ENCODE measurements at places on chromosomes 1 and 21.

DNA sequence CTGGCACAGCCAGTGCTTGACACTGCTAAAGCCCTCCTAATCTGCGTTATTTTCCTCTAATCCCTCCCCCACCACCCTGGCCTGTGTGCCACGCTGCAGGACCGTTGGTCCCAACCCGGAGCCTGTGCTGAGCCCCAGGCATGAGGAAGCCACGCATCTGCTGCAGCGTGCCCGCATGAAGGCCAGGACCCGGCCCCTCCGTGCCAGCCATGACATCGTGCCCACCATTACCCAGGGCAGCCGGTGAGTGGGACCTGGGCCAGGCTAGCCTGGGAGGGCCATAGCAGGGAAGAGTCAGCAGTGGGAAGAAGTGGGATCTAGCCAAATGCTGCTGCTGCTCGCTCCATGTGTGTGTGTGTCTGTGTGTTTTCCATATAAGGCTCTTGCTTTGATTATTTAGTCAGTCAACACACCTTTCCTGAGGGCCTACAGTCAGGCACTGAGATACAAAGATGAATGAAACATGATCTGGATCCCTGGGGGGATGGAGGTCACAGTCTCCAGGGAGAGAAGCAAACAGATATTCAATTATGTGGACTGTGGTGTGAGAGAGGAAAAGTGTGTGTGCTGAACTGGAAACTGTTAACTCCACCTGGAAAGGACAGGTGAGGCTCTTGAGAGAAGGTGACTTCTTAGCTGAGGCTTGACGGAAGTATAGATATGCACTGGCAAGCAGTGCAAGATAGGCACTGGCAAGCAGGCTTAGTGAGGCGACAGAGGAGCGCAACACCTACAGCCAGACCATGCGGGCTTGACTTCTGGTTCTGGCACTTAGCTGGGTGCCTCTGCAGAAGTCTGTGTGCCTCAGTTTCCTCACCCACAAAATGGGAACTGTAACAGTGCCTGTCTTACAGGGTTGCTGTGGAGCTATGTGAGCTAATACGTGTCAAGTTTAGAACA lies 15.9 kb downstream of the KIAA1614 start:
- DNase-seq = no peak

GRCh38 chr1:23902321-23903278 lies 10.6 kb downstream of the CNR2 start:
- peak; percentile 66 for DNase-seq

DNA sequence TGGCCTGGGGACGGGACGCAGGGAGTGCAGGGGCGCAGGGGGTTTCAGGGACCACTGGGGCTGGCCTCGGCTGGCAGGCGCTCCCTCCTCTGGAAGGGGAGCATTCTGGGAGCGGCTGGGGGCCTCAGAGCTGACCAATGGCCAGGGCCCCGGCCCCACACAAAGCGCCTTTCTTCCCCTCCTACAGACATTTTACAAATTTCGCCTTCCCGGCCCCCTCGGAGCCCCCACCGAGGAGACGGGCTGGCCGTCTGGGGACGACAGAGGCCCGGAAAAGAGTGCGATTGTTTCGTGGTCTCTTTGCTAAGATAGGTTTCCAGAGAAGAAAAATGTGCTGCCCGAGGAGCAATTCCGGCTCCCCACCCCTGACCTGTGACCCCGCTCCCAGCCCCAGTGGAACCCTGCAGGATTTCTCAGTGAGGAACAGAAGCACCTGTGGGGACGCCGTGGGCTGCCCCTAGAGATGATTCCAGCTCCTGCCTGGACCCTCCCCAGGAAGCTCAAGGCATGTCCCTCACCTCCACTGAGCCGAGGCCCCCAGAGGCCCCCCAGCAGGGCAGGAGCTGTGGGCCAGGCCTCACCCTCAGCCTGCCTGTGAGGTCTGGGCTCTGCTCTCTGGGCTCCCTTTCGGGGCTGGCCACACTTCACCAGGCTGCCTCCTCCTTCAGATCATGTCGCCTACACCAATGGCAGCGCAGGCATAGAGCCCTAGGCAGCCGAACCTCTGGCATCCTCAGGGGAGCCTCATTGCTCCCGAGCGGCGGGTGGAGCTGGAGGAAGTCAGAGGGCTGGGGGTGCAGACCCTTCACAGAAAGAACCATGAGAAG lies 15.0 kb upstream of the PLEKHG5 start:
- DNase-seq = no peak

DNA sequence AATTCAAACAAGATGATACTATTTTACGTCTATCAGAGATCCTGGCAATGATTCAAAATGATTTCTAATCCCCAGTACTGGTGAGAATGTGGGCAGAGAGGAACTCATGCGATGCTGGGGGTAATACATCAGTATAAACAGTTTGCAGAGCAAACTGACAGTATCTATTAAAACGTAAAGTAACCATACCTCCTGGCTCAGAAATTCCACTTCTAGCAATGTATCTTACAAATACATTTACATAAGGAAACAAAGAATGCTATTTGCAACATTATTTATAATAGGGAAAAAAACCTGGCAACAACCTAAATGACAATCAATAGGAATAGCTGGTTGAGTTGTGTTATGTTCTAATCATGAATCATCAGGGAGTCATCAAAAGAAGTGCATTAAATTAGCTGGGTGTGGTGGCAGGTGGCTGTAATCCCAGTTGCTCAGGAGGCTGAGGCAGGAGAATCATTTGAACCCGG lies 15.9 kb downstream of the RCAN1 start:
- DNase-seq = no peak

DNA sequence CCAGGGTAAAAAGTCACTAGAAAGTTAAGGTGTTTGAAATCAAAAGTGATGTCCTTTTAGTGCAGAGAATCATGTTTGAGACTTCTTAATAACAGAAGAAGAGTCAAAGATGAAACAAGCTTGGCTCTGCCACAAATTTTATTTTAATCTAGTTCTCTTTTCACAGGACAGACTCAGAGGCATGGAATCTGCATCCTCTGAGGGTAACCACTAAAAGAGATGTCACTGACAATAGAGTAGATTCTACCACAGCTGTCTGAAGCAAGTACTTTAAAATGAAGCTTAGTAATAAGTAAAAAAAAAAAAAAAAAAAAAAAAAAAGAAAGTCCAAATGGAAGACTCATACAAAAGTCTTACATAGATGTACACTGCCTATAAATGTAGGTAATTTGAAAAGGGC lies 519.7 kb upstream of the PRMT6 start:
- no peak for DNase-seq

- DNase-seq = no peak
Measured at GRCh38 chr1:180116964-180117763, 37.5 kb upstream of the QSOX1 start.

DNA sequence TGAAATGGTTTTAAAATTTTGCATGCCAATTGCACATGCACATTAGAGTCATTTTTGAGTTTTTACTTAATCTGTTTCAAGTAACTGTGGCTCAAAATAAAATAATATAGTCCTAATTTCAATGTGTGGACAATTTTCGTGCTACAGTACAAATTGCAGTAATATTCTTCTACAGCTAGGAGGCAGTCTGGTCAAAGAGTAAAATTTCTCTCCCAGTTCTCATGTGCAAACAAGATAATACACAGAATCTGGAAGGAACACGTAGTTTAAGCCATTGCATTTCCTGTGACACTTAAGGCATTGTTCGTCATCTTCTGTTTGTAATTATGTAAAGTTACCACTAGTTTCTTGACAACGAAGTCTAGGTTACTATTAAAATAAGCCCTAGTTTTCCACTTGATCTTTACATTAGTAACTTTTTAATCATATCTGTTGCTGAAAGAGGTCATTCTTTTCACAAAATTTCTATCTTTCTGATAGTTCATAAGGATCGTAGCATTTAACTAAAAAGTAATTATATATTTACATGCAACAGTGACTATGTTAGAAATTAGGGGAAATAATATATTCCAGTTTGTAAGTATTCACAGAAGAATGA lies 28.9 kb downstream of the ODR4 start:
- DNase-seq = no peak

DNA sequence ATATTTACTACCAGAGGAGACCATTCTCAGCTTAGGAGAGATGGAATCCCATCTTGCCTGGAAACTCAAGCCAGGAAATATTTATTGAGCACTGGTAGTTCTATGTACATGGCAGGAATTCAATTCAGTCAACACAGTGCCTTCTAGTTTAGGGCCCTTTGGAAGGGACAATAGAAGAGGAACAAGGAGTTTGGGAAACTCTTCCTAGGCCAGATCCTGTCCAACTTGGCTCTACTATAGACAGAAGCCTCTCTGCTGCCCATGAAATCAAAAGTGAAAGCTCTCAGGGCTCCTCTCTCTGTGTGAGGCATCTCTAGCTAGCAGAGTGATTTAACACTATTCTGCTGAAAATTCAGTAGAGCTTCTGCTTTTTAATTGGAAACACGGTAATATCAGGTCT lies 244.6 kb upstream of the MAP1LC3C start:
- no peak for DNase-seq

DNA sequence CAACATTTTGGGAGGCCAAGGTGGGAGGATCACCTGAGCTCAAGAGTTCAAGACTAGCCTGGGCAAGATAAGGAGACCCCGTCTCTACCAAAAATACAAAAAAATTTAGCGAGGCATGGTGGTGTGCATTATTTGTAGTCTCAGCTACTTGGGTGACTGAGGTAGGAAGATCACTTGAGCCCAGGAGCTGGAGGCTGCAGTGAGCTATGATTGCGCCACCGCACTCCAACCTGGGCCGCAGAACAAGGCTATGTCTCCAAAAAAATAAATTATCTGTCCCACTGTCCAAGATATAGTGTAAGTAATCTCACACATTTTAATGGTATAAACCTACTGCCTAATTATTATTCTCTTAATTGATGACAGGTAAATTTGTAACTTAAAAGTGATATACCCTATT lies 12.8 kb downstream of the ARID4B start:
- DNase-seq = no peak

DNA sequence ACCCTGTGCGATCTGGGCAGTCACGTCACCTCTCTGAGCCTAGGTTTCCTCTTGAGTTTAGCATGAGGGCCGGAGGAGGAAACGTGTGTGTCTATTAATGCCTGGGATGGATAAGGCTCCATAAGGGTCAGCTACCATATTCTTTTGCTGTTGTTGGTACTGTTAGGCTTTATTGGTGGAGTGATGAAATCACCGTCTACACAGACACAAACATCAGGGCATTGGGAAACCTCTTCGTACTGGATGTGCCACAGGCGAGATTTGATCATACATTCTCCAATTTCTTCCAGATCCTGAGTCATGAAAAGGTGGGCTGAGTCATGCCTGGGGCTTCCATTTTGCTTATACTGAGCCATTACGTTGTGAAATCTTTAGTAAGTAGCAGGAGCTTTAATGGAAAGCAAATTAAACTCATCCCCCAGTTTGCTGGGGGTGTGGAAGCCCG lies 24.9 kb upstream of the GRHL3 start:
- DNase-seq = no peak

- DNase-seq = no peak
Measured at GRCh38 chr1:107748531-107748930, 216.4 kb downstream of the VAV3 start.

GRCh38 chr1:46204406-46204742 lies 1.2 kb downstream of the LURAP1 start:
- DNase-seq = no peak

DNA sequence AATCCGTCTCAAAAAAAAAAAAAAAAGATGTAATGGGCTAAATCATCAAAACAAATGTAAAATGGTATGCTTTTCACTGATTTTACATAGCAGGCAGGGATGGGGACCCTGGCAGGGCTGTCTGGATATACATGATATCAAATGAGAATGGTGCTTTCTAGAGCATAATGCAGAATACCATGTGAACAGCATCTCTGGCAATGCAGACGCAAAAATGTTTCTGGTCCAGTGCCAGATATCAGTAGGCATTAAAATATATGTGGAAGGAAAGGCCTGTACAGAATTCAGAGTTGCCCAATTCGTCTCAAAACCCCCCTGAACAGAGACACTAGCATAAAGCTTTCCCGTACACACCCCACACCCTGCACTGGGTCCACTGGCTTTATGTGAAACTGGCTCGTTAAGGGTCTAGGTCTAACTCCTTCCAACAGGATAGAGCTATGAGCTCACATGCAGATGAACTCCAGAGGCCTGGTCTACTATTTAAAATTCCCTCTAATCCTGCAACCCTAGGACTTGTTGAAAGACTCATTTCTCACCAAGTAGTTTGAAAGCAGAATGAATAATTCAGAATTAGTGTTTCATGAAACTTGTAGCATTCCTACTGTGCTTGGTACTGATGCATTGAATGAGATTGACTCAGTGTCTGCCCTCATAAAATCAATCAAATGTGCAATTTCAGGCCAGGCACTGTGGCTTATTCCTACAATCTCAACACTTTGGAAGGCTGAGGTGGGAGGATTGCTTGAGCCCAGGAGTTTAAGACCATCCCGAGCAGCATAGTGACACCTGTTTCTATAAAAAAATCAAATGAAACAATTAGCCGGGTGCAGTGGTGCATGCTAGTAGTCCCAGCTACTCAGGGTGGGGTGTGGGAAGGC lies 2.6 kb upstream of the MYSM1 start:
- DNase-seq = no peak

- DNase-seq = no peak
Measured at GRCh38 chr1:157653494-157653873, 47.1 kb downstream of the FCRL3 start.

GRCh38 chr1:119984771-119985170 lies 84.7 kb downstream of the NOTCH2 start:
- DNase-seq = no peak

DNA sequence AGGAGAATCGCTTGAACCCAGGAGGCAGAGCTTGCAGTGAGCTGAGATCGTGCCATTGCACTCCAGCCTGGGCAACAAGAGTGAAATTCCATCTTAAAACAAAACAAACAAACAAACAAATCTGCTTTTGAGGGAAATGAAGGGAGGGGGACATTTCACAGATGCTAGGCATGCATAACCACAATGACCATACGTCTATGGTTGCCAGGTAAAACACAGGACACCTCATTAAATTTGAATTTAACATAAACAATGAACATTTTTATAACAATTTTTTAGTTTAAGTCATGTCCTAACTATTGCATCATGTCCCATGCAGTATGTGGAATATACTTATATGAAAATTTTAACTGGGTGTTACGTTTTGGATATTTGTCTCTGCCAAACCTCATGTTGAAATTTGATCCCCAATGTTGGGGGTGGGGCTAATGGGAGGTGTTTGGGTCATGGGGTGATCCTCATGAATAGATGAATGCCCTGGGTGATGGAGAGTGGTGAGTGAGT lies 31.0 kb upstream of the ZBTB18 start:
- DNase-seq = no peak

- DNase-seq = no peak
Measured at GRCh38 chr1:51283979-51284378, 46.4 kb downstream of the TTC39A start.

DNA sequence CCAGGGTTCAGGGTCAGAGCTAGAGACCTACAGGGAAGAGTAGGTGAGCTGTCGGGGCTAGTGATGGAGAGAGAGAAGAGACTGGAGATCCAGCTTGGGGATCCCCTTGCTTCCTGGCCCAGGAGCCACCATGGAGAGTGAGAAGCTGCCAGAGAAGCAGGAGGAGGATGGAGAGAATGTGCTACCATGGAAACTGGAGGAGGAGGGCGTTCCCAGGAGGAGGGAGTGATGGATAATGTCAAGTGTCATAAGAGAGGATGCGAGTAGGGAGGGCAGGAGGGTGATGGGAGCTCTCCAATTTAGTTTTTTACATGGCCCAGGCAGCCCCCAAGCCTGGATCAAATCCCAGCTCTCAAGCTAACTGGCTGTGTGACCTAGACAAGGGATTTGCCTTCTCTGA lies 46.5 kb upstream of the EPB41 start:
- DNase-seq = no peak
